ENCODE measurements at places on chromosomes 3 and 15.

GRCh38 chr3:125143538-125143937, 69.0 kb downstream of the SLC12A8 start:
- no peak for DNase-seq

DNA sequence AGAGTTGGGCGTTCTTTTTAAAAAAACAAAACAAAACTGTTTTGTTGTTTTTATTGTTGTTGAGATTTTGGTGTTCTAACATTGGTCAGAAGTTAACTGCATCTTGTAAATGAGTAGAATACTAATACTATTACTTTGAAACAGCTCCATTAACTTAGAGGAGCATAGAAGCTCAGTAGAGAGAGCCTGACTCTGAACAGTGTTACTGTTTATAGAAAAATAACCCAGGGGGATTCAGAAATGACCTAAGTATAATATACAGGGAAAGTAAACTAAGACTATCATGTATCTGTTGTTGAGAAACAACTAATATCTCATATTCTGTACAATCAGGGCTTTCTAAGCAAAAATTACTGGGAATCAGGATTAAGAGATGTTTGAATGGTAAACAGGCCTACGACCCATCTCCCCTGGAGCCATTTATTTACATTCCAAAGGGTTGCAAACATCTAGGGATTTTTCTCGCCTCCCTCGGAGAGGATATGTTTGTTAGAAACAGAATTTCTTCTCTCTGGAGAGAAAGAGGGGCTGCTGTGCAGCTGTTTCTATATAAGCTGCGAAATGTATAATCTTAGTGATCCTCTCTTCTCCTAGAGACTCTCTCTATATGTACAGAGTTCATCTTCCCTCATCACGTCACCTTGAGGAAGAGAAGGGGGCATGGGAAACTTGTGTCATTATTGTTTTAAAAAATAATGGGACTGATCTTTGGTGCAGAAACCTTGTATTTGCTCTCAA, 827.5 kb upstream of the DPPA4 start:
- no peak for DNase-seq

DNA sequence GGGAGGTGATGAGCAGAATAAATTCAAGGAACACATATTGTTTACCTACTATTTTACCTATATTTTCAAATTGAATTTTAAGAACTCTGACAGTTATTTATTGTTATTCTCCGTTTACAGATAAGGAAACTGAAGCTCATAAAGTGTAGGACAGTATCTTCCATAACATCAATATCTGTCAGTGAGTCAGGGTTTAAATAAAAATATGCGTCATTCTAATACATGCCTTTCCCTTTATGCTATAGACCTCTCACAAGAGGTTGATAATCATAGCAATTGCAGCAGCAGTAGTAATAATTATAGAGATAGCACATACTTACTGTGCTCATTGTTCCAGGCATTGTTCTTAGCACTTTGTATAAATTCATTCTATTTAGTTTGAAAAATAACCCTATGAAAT, 101.1 kb downstream of the EPHA6 start:
- DNase-seq, result no peak

- no peak for DNase-seq
These were observed 230.2 kb upstream of the HES1 start for GRCh38 chr3:193905541-193906396.

GRCh38 chr3:157789162-157789561, 285.9 kb upstream of the VEPH1 start:
- DNase-seq, result no peak

DNA sequence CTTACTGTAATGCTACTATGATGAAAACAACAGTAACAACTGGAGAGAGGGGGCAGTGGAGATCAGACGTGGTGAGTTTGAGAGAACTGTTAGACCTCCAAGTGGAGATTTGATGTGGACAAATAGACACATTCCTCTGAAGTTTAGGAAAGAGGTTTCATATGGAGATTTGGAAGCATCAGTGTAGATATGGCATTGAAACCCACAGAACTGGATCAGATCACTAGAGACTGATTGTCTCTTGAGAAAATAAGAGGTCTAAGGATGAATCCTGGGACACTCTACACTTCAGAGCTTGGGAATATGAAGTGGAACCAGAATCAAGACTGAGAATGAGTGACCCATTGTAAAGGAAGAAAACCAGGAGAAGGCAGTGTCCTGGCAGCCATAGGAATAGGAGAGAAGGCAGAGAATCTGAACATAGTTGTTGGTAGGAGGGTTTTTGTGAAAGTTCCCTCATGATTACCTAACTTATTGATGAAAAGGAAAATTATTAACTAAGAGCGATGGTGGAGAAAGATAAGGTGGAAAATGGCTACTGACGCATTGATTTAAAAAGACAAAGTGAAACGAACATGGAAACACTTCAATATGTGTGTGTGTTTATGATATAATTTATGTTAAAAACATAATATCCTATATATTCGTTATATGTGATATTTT, 29.7 kb upstream of the PYDC2 start:
- DNase-seq, result no peak

DNA sequence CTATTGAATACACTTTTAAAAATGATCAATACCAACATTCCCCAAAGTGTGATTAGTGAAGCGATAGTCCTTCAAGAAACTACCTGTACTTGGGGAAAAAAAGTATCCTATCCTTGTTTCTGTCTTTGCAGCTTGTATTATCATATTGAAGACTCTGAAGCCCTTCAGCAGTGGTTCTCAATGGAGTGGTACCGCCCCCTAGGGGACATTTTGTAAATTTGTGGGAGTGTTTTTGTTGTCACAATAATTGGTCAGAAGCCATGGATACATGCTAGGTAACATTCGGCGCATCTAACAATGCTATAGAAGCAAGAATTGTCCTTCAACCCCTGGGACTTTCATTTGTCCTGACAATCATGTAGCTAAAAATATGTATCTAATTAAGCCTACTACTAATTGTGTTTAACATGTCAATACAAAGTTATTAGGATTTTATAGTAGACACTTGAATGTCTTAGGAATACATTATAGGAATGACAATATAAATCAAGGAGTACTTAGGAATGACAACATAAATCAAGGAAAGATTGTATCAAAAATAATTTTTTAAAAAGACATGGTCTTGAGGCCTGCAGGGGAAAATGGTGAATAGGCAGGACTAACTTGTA, 53.7 kb downstream of the NMD3 start:
- DNase-seq, result peak; percentile 3

DNA sequence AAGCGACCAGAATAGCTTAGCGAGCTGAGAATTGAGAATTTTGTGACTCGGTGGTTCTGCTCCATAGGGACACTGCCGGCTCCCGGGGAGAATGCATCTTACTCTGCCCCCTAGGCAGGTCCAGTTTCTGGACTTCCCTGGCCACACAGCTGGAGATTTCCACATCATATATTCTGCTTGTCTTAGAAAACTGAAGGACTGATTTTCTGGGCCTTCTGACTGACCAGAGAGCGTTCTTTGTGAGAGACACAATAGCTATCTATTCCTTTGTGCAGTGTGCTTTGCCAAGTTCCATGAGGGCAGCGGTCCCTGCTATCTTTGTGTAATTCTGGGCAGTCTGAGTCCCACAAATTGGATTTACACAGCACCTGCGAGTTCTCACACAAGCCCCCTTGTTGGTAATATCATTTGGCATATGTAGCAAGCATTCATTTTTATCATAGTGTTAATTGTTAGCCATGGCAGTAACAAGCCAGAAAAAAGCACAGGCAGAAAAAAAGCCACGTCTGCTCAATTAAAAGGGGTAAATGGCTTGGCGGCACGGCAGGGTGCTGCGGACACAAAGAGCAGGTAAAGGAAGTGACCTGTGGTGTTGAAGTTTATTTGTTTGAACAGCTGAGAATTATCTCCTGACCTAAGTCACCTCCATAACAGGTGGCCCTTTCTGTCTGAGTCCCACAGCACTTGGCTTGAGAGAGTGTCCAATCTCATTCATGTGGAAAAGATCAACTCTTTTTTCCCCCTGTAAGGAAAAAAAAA, 688.7 kb downstream of the TUSC7 start:
- DNase-seq, result no peak

DNA sequence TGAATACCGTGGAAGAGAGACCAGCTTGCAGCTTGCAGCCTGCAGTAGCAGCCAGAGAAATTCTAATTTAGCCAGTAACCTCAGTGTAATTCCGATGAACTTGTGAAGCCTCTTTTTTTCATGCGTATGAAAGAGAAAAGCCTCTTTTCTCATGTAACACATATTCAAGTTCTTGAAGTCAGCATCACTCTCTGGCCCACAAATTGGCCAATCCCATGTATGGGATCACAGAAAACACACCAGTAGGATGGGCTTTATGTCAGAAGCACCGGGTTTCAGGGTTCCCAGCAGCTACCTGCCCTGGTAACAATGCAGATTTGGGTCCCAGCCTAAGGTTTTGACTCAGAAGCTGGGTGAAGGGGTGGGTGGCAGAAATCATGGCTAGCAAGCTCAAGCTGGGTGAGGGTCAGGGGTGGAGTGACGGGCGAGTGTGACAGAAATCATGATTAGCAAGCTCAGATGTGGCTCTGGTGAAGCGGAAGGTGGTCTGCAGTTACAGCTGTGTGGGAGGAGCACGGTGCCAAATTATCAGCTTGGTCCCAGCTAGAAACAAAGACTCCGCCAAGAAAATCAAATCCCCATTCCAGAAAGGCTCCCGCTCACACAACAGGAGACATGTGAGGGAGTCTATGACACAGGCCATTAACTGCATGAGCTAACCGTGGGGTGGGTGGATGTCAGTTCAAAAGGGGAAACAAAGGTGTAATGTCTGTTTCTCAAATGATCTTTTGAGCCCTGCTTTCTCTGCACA, 86.6 kb downstream of the SNRK start:
- no peak for DNase-seq

- DNase-seq, result no peak
These were observed 736.8 kb downstream of the MCTP2 start for GRCh38 chr15:94968133-94968532.

DNA sequence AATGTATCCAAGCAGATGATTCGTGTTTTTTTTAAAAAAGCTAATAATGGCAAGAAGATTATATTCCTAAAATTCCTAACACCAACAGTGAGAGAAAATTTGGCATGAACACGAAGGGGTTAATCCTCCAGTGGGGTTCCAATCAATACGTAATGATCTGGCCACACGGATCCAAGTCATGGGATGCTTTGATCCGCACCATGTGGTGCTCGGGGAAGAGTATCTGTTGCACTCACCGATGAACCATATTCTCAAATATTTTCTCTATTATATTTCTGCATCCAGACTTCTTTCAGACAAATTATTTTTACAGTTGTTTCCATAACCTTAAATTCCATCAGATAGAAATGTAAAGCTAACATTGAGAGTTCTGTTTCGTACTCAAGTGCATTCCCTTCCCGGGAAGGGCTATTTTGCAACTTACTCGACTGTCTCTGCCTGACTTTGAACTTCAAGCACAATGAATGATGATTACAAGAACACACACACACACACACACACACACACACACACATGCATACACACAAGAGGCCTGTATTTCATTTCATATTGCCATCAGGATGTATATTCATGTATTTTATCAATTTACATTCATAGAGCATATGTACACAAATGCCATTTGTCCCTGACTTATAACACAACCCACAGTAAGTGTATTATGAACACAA, 567.2 kb downstream of the FOXP1 start:
- DNase-seq, result no peak

- no peak for DNase-seq
These were observed 30.5 kb downstream of the NEO1 start for GRCh38 chr15:73082812-73083211.

DNA sequence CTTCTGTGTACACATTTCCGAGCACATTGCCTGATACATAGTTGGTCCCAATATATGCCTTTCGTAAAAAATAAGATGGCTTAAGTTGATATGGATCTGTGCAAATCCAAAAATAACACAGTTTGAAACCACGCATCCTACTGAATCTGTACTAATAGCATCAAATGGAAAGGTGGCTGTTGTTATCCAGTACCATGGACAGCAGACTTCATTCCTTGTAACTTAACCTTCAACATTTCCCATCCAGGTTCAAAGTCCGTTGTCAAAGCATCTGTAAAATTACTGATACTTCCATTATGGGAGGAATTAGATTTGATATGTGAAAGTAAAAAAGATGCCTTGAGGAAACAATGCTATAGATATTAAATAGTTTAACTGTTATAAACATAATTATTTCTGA, 65.5 kb upstream of the C3orf49 start:
- no peak for DNase-seq

DNA sequence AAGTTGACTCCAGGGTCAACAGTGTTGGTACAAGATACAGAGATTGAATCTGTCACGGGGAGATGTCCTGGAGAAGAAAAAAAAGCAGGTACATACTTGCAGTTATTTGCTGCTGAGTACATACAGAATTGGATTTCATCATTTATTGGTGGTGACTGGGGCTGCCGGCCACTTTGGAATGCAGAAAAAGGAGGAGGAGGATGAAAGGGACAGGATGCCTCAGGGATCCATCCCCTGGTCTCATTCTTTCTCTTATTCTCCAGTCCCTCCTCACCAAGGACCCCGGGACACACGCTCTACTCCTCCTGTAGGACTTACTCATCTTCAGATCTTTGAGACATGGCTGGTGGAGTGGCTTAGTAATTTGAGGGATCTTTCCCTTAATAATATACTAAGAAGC, 30.0 kb upstream of the MEIS2 start:
- DNase-seq, result no peak

- no peak for DNase-seq
These were observed 732.4 kb upstream of the DPPA4 start for GRCh38 chr3:110069761-110070160.

GRCh38 chr3:97815149-97815917, 6.5 kb upstream of the CRYBG3 start:
- peak; percentile 1 for DNase-seq

- no peak for DNase-seq
These were observed 47.4 kb downstream of the SCN5A start for GRCh38 chr3:38601956-38602550.

Measured in stimulated activated CD4-positive, alpha-beta T cell treated with anti-CD3 and anti-CD28 coated beads, Interleukin-1b, Interleukin-23, amount 100 ng/mL, for 4 hours (primary cell).